ENCODE measurements at places on chromosomes 2 and 18.
A peak's percentile ranks its signal among the peaks of the same experiment; 100 is the strongest.

DNA sequence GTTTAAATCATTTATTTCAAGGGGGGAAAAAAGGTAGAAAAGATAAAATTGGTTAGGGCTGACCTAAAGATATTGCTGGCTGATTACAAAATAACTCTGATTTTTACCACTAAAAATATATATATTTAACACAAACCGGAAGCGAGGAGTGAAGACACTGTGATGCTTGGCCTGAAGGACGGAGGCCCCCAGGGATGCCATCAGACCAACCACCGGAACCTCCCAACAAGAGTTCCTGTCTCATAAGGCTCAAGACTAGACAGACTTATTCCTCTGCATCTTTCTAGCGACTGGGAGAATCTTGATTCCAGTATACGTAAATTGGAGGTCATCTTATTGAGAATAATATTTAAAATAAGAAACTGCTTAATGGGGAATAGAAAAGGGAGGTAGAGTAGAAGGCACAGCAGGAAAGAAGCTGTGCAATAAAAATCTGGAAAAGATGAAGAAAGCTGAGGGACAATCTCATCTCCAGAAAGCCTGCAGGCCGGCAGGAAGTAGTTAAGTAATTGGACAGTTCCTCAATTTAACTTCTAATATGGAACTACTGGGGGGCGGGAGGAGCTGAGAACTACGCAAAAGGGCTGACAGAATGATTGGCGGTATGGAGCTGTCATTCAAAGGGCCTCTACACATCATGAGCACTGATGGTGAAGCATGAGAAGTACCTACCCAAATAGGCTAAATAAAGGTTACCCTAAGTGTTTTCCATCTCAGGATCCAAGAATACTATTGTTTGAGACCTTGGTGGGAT is 91.1 kb downstream of the DTNB start:
- DNase-seq, result no peak

GRCh38 chr2:223952280-223952968 is 4.8 kb upstream of the MRPL44 start:
- no peak for DNase-seq

DNA sequence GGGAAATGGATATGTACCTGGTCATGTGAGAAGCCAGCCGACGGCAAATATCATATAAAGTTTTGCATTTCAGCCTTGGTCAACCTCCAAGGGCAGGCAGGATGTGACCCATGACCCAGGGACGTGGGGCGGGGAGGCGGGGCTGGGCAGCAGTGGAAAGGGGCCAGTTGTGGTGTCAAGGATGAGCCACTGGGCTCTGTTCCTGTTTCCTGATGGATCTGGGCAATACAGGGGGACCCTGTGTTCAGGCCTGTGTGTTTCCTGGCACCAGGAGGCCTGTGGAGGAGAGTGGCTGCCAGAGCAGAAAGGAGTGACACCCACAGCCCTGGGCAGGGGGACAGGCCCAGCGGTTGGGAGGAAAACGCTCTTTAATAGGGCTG is 106.9 kb downstream of the GATA6 start:
- DNase-seq, result no peak

DNA sequence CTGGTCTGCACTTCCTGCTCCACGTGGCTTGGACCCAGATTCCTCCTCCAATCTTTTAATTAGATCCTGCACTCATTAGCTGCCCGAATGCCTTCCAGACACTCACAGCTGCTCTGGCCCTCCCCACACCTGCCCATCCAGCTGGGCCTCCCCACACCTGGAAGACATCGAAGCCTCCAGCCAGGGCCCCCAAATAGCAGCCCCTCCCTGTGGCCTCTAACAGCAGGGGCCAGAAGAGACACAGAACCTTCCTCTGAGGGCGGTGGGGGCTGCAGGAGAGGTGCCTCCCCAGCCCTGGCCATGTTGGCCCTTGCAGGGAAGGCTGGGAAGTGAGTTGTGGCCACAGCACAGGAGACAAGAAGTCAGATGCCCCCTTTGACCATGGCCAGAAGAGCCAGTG is 252.8 kb downstream of the DYSF start:
- no peak for DNase-seq

- no peak for DNase-seq
Observed at GRCh38 chr2:234763002-234763873, 188.6 kb upstream of the SH3BP4 start.

DNA sequence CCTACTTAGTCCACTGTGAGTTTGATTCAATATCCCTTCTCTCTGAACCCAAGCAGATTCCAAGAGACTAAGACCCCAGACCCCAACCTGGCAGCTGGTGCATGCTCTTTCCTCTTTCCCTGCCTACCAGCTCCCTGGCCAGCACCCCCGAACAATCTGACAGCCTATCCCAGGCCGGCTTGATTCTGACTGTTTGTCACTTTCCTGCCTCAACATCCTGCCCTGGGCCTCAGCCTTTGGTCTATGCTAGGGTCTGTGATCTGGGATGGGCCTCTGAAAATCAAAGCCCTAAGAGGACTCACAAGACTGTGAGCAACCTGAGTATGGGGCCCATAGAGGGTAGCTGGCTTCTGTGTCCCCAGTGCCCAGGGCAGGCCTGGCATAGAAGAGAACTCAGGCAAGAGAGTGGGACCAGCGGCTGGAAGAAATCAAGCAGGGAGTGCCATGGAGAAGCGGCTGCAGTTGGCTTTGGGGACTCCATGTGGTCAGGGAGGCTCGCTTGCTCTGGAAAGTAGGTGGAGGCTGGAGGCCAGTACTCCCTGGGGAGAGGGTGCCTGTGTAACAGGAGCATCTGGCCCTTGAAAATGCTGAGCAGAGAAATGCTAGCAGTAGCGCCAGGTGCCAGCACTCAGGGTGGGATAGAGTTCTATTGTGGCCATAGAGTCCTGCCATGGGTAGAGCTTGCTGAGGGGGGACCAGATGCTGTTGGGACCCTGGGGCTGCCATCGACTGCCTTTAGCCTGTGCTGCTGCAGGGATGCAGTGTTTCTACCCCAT is 343.9 kb downstream of the DYSF start:
- no peak for DNase-seq

- no peak for DNase-seq
Observed at GRCh38 chr2:98426771-98427170, 17.9 kb upstream of the INPP4A start.

GRCh38 chr18:47262301-47263149 is 11.1 kb upstream of the SKOR2 start:
- no peak for DNase-seq

- no peak for DNase-seq
Observed at GRCh38 chr2:207813221-207813916, 43.7 kb upstream of the FZD5 start.

GRCh38 chr2:9269695-9270360 is 63.2 kb downstream of the ASAP2 start:
- DNase-seq, result no peak

- DNase-seq, result no peak
Observed at GRCh38 chr2:1856922-1857321, 112.6 kb upstream of the PXDN start.

GRCh38 chr2:239891698-239892097 is 133.4 kb downstream of the NDUFA10 start:
- no peak for DNase-seq

GRCh38 chr18:33577685-33578517 is at the start of gene ASXL3:
Gene ASXL3, plus strand, starts transcription at chr18:33578219. Its CDS starts 413 bp downstream, at chr18:33578632.
- no peak for DNase-seq

GRCh38 chr2:58860586-58860985 is 619.5 kb upstream of the FANCL start:
- DNase-seq, result no peak

DNA sequence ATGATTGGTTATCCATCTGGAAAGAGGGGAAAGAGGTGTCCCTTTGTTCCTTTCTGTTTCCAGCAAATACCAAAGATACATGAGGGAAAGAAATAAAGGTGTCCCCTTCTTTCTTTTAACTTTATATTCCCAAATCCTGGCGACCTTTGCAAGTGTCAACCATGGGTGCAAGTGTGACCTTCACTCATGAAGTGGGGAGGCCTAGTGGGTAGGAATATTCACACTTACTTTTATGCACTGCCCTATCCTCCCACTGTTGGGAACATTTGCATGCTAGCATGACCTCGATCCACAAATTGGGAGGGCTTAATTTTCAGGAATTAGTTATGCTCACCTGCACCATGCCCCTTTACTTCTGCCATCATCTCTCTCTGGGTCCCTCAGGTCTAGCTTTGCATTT is 70.2 kb upstream of the ZNF804A start:
- no peak for DNase-seq

- DNase-seq, result peak; percentile 30
Observed at GRCh38 chr2:229090225-229090624, 180.9 kb downstream of the PID1 start.

GRCh38 chr2:128291161-128291843 is 27.4 kb downstream of the HS6ST1 start:
- no peak for DNase-seq

DNA sequence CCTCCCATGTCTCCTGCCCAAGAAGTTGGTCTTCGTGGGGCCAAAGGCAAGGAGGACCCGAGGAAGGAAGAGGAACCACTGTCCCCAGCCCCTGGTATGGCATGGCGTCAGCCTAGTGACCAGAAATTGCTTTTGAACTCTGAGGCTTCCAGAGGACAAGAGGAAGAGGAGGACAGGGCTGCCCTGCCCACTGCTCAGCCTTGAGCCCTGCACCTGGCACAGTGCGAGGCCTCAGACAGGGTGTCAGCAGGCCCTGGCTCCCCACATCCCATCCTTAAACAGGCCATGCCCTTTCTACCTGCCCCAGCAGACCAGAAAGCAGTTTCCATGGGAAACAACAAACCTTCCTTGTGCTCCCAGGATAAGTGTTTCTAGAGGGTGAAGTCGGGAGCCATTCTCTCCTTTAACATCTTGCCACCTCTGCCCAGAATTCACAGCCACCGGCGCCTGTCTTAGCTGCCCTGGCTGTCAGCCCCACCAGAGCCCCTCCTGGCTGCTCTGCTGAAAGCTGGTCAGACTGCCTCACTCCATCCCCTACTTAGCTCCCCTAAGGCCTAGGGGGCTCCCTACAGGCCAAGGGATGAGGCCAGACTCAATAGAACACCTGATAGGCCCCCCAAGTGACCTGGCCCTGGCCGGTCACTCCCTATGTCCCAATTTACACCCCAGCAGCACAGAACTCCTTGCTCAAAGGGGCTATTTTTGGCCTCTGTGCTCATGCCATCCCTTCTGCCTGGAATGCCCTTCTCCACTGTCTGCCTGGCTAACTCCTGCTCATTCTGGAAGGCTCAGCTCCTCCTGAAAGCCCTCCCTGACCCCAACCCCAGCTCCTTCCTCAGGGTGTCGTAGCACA is 20.6 kb downstream of the ATOH8 start:
- DNase-seq, result no peak

GRCh38 chr2:121731366-121731765 is 5.3 kb downstream of the NIFK start:
- DNase-seq, result no peak

- no peak for DNase-seq
Observed at GRCh38 chr2:31886700-31887099, 124.1 kb downstream of the MEMO1 start.

DNA sequence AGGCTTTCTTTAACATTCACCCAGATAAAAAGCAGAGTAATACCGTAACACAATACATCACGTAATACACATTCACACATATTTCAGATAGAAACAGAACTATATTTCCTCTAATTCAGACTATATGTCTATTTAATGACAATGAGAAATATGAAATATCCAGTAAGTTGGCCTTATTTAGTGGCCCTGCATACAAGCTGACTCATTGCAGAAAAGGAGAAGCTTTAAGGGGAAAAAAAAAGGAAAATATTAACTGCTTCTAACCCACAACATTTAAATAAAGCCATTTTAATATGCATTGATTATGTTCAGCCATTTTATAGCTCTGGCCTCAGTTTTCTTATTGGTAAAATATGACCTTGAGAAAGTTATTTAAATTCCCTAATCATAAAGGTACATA is 94.8 kb downstream of the PPP1R1C start:
- no peak for DNase-seq

- DNase-seq, result no peak
Observed at GRCh38 chr2:235608200-235608887, 114.5 kb downstream of the AGAP1 start.

DNA sequence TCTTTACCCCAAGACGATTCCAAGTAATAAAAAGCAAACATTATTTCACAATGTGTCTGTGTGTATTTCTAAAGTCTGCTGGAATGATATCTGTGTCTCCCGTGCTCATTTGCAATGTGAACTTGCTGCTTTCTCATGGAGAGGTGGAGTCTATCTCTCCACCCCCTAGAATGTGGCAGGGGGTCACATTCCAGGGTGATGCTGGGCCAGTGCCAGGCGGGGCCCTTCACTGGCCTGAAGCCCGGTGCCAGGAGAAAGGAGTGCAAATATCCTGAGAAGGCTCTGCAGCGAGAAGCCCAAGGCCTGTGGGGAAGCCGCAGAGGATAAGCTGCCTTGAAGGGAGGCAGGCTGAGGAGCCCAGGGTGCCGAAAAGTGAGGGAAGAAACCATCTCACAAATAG is 26.8 kb upstream of the LDLRAD4 start:
- DNase-seq, result no peak

- no peak for DNase-seq
Observed at GRCh38 chr2:9735335-9735734, 104.5 kb upstream of the YWHAQ start.

GRCh38 chr2:24509840-24510239 is 18.8 kb downstream of the NCOA1 start:
- DNase-seq, result no peak

DNA sequence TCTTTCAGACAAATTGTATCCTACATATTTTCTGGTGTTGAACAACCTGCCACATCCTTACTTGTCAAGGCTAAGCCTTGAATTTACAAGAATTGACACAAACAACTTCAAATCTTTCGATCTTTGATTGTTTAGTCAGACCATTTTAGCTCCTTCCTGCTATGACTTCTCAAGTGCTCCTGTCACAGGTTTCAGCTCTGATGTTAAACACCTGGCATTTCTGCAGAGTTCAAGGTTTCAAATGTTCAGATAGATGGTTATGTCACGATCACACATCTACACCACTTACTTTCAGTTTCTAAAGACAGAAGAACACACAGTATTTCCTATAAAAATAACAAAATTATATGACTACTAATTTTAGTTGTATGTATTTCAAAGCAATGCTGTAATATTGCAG is 84.0 kb downstream of the RND3 start:
- DNase-seq, result no peak

DNA sequence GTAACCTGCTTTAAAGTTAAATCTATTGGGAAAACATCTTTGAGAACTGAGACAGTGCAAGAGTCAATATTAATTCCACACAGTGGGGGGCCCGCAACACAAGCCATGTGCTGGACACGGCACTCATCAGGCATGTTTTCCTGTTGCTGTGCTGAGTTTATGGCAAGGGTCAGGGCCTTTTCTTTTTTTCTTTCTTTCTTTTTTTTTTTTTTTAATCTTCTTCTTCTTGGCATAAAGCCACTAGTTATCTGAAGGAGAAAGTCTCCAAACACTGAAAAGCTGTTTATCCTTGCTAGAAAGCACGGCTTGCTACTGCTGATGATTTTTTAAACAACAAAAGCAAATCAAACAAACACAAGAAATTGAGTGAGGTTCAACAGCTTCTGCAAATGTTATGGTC is 252.1 kb downstream of the ZNF521 start:
- DNase-seq, result no peak

GRCh38 chr2:241861264-241861663 is 2.6 kb upstream of the PDCD1 start:
- no peak for DNase-seq
